ENCODE measurements at places on chromosomes 3 and 15.

- DNase-seq, result no peak
These were observed 53.2 kb downstream of the OXNAD1 start for GRCh38 chr3:16318176-16318575.

DNA sequence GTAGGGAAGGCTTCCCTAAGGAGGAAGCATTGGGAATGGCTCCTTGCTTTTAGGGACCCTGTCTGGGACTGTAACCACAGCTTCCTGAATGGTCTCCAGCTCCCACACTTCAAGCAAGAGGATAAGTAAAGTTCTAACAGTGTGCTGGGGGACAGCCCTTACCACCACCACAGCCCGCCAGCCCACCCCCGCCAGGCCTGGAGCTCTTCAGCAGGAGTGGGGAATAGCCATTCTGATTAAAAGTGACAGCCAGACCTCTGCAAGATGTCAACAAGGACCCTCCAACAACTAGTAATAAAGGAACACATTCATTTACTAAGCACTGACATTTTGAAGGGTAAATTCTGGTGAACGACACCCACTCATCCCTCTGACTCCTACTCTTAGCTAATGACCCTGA, 49.4 kb downstream of the CPN2 start:
- DNase-seq, result no peak

GRCh38 chr3:193086681-193087080, 154.3 kb upstream of the PLAAT1 start:
- no peak for DNase-seq

DNA sequence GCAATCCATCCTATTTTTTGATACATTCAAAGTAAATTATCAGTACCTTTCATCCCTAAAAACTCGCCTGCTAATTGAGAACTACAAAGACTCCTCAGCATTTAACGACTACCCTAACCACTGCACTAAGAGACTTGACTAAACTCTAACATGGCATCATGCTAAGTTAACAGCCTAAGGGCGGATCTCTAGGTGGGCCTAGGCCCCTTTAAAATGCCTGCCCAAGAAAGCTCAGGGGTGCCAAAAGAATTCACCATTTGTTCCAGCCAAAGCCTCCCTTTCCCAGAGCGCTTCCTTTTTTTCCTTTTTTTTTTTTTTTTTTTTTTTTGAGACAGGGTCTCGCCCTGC, 568 bp upstream of the NEK4 start:
- no peak for DNase-seq

DNA sequence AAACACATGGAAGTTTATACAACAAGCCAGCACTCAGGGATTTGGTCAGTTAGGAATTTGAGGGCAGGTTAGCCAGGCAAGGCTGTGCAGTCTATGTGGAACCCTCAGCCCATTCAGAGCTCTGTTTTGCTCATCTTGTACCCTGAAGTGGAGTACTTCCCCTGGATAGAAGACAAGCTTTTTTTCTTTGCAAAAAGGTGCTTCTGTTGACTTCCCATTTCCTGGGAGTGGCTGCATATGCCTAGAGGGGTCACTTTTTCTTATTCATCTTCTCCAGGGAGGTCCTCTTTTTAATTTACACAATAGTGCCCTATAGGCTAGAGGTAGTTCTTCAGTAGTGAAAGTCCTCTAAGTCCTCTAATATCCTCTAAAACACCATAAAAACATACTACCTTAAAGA, 225.0 kb upstream of the P2RY1 start:
- no peak for DNase-seq

DNA sequence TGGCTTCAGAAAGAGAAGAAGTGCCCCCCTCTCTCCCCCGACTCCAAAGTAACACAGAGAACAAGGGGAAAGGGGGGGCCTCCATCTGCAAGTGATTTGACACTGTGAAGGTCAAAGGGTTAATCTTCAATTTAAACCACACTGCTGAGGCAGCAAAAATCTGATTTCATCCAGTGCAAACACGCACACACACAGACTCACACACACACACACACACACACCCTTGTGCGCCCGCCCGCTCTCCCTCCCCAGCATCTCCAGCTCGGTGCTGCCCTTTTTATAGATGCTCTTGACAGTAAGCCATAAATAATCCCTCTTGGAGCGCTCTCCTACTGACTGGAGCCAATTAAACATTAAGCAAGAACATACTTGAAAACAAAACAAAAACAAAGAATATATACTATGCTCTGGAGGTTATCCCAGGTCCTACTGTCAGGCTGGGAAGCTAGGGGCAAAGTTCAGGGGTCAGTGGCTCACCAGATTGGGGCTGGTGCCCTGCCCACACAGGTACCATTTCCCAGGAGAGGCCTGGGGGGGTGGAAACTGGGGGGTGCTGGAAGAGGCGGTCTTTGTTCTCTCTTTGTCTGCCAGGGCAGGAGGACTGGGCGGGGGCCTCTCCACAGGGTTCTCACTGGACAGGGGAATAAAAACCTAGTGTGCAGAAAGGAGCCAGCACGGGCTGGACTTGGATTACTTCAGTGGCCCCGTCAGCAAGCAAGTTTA, 16.3 kb downstream of the BMF start:
- no peak for DNase-seq

DNA sequence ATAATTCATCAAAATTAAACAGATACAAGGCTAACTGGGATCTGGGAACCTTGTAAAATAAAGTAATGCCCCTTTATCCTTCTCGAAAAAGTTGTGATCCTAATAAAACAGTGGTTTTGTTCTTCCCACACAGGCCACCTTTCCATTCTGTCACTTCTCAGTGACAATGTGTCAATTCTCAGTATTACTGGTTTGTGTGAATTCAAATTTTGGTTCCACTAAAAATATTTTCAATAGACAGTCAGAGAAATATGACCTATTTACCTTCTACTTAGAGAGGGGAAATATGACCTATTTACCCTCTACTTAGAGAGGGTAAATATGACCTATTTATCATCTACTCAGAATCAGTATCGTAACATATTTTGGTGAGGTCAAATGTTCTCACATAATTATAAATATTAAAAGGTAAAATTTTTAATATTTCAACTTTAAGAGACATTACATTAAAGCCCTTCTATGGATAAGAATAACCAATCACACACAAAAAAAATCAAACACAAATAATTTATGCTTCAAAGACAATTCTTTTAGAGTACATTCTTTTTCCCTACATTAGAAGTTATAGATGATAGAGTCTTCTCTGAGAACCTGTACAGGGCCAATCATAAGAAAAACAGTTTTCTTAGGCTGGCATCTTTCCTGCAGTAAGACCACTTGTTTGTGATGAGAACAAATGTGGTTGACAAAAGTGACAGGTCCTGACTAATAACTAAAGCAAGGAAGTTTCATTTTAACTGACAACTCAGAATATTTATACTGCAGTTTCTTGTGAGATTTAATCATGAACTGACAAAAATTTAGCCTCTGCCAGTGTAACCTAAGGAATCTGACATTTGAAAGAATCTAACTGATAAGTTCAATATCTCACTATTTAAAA, 323.3 kb downstream of the DIPK2A start:
- peak; percentile 10 for DNase-seq

- no peak for DNase-seq
These were observed 1.3 kb downstream of the HHLA2 start for GRCh38 chr3:108297647-108298046.

DNA sequence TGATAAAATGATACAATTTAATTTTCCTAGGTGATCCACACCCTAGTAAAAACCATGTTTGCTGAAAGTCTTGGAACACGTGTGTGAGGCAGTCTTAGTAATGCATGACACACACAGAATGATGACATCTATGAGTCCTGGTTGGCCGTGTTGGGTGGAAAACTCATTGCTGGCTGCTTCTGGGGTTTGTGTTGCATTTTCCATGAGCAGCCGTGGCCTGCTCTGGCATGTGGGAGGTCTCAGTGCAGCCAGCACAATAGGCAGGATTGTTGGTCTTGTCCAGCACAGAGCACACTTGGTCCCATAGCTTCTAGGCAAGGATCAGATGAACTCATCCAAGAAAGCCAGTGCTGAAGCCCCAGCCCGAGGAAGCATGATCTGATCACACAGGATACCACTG, 172.8 kb upstream of the UBE3A start:
- no peak for DNase-seq

- DNase-seq, result no peak
These were observed 67.7 kb downstream of the IFT80 start for GRCh38 chr3:160331127-160331937.

DNA sequence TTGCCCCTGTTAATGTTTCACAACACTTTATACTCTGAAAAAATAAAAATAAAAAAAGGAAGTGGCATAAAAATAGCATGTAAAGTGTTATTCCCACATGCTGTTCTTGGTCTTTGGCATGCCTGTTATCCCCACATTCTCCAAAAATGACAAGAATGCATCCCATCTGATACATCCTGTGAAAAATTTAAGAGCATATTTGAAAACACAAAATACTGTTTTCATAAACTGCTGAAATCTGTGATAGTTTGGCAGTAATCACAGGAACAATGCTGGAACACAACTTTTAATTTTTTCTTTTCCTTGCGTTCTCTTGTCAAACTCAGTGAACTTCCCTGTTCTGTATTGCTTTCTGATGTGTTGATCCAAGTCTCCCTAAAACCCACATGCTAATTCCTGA, 288.8 kb downstream of the ROBO2 start:
- DNase-seq, result no peak

GRCh38 chr15:22780267-22780666, 6.2 kb upstream of the NIPA1 start:
- DNase-seq, result no peak

GRCh38 chr15:59230531-59231055, 23.9 kb downstream of the LDHAL6B start:
- no peak for DNase-seq

DNA sequence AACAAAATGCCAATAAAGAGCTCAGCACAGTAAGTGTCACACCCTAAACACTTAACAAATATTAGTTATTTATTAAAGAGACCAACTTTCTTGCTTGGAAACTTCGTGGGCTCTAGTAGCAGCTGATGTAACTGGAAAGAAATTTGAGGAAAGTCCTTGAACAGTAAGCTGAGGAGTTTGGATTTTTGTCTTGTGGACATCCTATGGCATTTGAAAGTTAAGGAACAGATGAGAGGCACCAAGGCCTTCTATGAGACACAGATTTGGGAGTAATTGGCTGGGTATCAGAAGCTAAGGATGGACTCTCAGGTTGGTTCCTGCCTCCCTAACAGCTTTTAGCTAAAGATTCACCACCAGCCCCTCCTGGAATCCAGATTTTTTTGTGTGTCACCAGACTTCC, 59.7 kb upstream of the FILIP1L start:
- no peak for DNase-seq

GRCh38 chr15:62068810-62069167, 2.0 kb downstream of the C2CD4A start:
- no peak for DNase-seq

- peak; percentile 18 for DNase-seq
These were observed 562 bp downstream of the NEO1 start for GRCh38 chr15:73052653-73053397.

- no peak for DNase-seq
These were observed 25.3 kb downstream of the RBPMS2 start for GRCh38 chr15:64749999-64750657.

DNA sequence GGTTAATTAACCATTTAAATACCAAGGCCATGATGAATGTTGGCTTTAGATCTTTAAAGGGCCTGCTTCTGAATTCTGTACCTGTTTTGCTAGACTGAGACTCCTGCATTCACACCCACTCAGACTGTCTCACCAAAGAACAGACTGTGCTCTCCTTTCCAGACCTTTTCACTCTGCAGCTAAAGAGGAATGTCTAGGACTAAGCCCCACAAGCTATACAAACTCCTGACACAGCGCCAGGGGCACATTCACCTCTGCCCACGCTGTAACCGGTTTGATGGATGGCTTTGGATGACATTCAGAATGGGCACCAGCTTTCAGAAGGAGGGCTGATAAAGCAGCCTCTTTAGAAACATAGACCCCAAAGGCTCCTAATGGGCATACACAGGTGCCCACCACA, 200.1 kb downstream of the KCNMB2 start:
- no peak for DNase-seq

DNA sequence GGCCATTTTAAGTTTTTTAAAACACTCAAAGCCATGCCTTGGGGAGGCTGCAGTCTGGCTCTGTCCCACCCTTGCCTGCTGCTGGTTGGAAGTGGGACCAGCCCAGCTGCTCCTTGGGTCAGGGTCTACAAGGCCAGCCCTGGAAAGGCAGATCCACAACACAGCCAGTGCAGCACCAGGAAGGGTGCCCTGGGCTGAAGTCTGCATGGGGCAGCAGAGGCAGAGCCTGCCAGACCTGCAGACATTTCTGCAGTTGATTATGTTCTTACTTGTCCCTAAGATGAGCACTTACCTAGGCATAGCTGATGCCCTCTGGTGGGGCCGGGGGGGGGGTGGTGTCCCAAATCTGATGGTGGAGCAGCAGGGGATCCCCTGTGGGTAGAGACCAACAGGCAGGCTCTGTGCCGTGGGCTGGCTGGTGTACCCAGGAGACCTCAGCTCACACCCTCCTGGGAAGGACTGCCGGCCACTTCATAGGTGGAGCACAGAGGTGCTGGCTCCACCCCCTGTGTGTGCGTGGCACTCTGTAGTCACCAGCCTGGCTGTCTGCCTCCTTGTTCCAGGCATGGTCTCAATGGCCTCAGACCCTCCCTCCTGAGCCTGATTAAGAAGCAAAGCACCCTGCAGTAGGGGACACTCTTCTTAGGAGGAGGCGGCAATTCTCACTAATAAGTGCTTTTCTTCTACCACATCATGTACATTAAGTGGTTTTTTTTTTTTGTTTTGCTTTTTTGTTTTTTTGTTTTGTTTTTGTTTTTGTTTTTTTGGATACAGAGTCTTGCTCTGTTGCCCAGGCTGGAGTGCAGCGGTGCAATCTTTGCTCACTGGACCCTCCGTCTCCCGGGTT, 97.4 kb upstream of the KLF13 start:
- no peak for DNase-seq

- no peak for DNase-seq
These were observed 31.7 kb downstream of the HMCES start for GRCh38 chr3:129310111-129311011.

- no peak for DNase-seq
These were observed 40.9 kb upstream of the RNU6-1 start for GRCh38 chr15:67880651-67881182.

DNA sequence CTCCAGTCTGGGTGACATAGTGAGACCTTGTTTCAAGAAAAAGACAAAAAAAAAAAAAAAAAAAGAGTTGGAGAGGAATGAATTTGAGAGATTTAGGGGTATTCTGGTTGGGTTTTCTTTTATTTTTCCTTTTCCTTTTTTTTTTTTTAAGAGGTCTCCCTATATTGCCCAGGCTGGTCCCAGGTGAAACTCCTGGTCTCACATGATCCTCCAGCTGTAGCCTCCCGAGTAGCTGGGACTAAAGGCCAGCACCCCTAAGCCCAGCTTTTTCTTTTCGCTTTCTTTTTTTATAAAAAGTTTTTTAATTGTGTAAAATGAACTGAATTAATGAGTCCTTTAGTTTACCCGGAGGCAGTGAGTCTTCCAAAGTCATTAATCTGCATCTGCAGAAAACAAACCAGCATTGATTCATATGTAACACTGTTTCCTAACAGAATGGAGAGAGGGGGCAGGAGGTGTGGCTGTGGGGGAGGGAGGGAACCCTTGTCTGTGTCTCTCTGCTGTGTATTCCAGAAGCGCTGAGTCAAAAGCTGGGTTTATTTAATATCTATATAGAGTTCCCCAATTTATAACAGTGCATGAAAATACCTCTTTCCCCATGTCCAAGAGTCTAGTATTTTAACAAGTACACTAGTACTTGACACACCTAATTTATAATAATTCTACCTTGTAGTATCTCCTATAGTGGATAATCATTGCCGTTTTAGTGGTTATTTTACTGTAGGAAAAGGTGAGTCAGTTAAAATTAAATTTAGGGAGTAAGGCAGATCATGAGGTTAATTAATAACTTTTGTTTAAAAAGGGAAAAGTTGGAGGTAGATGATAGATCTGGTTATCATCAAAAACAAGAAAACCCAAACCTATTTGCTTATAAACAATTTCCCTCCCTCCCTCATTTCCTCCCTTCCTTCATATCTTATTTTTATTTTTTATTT, 2.6 kb upstream of the DPPA4 start:
- no peak for DNase-seq

Data from natural killer cell (primary cell).